ENCODE measurements at places on chromosomes 5 and 9.

- DNase-seq, result no peak
These were observed 13.0 kb upstream of the DPM2 start for GRCh38 chr9:127950513-127951289.

DNA sequence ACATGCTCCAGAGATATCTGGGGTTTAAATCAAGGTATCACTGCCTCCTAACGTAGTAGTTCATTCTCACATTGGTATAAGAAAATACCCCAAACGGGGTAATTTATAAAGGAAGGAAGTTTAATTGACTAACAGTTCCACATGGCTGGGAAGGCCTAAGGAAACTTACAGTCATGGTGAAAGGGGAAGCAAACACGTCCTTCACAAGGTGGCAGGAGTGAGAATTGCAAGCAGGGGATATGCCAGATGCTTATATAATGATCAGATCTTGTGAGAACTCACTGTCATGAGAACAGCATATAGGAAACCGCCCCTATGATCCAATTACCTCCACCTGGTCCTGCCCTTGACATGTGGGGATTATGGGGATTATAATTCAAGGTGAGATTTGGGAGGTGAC lies 1280.2 kb upstream of the C9orf72 start:
- no peak for DNase-seq

DNA sequence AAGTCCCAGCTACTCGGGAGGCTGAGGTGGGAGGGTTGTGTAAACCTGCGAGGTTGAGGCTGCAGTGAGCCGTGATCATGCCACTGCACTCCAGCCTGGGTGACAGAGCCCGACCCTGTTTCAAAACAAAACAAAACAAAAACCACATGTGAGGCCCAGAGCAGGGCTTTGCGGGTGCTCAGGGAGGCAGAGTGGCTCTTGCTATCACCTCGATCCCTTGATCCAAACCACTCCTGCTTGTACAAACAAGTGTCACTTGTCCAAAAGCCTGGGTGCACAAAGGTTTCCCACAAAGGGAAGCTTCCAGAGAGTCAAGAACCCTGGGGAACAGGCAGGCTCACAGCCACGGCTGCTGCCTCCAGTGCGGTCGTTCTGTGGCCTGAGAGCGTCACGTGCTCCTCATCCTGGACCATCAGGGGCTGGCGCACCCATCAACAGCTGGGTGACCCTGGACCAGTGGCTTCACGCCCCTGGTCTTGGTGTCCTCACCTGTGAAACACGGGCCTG lies 162.7 kb downstream of the C9orf50 start:
- DNase-seq, result no peak

DNA sequence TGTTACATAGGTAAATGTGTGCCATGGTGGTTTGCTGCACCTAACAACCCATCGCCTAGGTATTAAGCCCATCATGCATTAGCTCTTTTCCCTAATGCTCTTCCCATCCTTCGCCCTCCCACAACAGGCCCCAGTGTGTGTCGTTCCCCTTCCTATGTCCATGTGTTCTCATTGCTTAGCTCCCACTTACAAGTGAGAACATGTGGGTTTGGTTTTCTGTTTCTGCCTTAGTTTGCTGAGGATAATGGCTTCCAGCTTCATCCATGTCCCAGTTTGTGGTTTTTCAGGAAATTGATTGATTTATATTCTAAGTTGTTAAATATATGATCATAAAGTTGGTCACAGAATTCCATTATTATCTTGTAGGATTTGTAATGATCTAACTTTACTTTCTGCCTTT lies 85.3 kb upstream of the CAST start:
- DNase-seq, result no peak

GRCh38 chr9:29456940-29457339 lies 1883.7 kb upstream of the C9orf72 start:
- DNase-seq, result no peak

GRCh38 chr5:14355391-14355790 lies 212.2 kb downstream of the TRIO start:
- no peak for DNase-seq

- DNase-seq, result peak; percentile 1
These were observed 171.2 kb downstream of the TMEM167A start for GRCh38 chr5:82905986-82906385.
